ENCODE measurements at places on chromosomes 12 and 14. TPM values are rescaled to one million over a fixed set of nuclear protein-coding genes. Genes with fewer than 3 reads are reported as not detected.

MYBPC1 gene
- 0.54 TPM for total RNA-seq

MAP3K9 gene
- 0.36 TPM for total RNA-seq

PSMC1 gene
- total RNA-seq = 67.3 TPM

PTPRB gene
- total RNA-seq = 16.3 TPM

POU6F1 gene
- total RNA-seq = 5.8 TPM

ERH gene
- total RNA-seq = 65.6 TPM

PIWIL1 gene
- total RNA-seq = not detected

DNA sequence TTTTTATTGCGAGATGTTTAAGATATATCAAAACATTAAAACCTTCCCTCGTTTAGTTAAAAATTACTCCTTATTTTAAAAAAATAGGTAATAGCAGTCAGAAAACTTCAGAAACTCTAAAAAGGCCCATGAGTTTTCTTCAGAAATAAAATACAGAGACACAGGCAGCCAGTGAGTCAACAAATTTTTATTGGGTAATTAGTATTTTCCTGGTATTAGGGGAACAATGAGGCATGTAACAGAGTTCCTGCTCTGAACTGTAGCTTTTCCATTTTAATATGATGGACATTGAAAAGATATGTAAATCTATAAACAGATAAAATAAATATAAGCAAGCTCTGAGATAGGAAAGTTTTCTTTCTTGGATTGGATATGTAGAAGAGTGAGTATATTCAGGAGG is 399 bp upstream of the ZNF705A start:
- no peaks in the 10 kb centered on the region for H3K4me1 ChIP-seq
- H3K4me3 ChIP-seq = no peak overlapping the region
- H3K27me3 ChIP-seq = no peaks in the 10 kb centered on the region
- H3K36me3 ChIP-seq = no peaks in the 10 kb centered on the region

- H3K36me3 ChIP-seq = no peaks in the 10 kb centered on the region
- H3K4me3 ChIP-seq = no peak overlapping the region
- no peak overlapping the region for H3K27ac ChIP-seq
- no peak for DNase-seq
- no peaks in the 10 kb centered on the region for H3K27me3 ChIP-seq
Measured at GRCh38 chr12:51683763-51684357, 92.8 kb downstream of the SCN8A start.

DNA sequence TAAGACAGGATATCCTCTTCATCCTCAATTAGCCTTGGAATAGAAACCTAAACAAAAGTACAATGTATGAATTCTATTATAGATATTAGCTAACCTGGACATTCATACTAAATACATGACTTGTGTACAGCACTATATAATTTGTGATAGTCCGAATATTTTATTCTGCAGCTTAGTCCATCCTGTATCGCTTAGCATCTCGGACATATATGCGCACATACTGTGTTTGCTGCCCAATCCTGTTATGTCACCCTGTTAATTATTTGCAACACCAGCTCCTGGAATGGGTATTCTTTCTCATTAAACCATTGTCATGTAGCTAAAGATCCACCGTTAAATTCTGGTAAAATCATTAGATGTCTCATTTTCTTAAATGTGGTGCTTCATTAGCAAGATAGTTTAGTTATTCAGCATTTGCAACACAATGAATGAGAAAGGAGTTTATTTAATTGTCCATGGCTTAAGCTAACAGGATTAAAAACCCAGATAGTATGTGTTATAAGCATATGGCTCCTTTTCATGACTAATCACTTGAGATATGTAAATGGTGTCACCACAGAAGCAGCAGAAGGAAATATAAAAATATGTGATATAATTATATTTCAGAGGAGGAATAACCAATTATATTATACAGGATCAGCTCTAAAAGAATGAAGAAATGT is 156.0 kb upstream of the ARHGAP5 start:
- no peaks in the 10 kb centered on the region for H3K27me3 ChIP-seq
- H3K4me1 ChIP-seq = no peaks in the 10 kb centered on the region
- no peak overlapping the region for H3K27ac ChIP-seq

- no peaks in the 10 kb centered on the region for H3K27me3 ChIP-seq
- no peaks in the 10 kb centered on the region for H3K36me3 ChIP-seq
- no peak for DNase-seq
- H3K4me3 ChIP-seq = no peak overlapping the region
- H3K27ac ChIP-seq = no peak overlapping the region
Measured at GRCh38 chr14:63881926-63882325, 29.1 kb downstream of the SYNE2 start.

GRCh38 chr14:52395728-52396127 is 81.6 kb downstream of the PTGER2 start:
- H3K4me1 ChIP-seq = peaks cover 12% of the 10 kb centered on the region
- H3K27ac ChIP-seq = no peak overlapping the region
- H3K4me3 ChIP-seq = no peak overlapping the region
- no peaks in the 10 kb centered on the region for H3K36me3 ChIP-seq

GRCh38 chr12:11689591-11690186 is 40.2 kb downstream of the ETV6 start:
- H3K27me3 ChIP-seq = no peaks in the 10 kb centered on the region
- peak overlapping the region; percentile 90 for H3K27ac ChIP-seq
- no peak for DNase-seq
- peaks cover 88% of the 10 kb centered on the region for H3K4me1 ChIP-seq
- H3K4me3 ChIP-seq = no peak overlapping the region

DNA sequence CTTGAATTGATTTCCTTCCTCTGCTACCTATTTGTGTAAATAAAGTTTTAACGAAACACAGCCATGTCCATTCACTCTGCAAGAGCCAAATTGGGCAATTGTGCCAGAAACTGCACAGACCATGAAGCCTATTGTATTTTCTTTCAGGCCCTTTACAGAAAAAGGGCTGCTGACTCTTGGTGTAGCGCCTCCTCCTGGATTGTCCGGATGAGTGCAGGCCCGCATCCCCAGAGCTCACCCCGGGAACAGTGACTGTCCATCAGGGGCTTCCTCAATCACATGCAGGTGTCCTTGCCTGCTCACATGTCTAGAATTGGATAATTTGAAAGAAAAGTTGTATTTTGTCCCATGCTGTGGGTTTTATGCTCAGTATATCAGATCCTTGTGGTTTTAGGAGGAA is 1282.2 kb downstream of the AACS start:
- H3K36me3 ChIP-seq = no peaks in the 10 kb centered on the region
- no peaks in the 10 kb centered on the region for H3K27me3 ChIP-seq
- no peak overlapping the region for H3K27ac ChIP-seq
- no peak for DNase-seq

DNA sequence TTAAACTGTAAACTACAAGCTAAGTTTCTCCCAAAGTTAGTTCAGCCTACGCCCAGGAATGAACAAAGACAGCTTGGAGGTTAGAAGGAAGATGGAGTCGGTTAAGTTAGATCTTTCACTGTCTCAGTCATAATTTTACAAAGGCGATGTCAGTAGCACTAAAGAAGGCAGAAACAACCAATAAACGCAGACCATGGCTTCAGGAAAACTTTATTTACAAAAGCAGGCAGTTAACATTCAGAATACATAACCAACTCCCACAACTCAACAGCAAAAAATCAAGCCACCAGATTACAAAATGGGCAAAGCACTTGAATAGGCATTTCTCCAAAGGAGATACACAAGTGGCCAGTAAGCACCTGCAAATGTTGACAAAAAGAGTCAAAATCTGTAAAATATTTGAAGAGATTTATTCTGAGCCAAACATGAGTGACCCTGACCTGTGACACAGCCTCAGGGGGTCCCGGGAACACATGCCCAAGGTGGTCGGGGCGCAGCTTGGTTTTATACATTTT is 8.8 kb upstream of the ULK1 start:
- no peaks in the 10 kb centered on the region for H3K27me3 ChIP-seq
- no peaks in the 10 kb centered on the region for H3K4me1 ChIP-seq
- no peak overlapping the region for H3K27ac ChIP-seq
- no peak overlapping the region for H3K4me3 ChIP-seq
- no peaks in the 10 kb centered on the region for H3K36me3 ChIP-seq

DNA sequence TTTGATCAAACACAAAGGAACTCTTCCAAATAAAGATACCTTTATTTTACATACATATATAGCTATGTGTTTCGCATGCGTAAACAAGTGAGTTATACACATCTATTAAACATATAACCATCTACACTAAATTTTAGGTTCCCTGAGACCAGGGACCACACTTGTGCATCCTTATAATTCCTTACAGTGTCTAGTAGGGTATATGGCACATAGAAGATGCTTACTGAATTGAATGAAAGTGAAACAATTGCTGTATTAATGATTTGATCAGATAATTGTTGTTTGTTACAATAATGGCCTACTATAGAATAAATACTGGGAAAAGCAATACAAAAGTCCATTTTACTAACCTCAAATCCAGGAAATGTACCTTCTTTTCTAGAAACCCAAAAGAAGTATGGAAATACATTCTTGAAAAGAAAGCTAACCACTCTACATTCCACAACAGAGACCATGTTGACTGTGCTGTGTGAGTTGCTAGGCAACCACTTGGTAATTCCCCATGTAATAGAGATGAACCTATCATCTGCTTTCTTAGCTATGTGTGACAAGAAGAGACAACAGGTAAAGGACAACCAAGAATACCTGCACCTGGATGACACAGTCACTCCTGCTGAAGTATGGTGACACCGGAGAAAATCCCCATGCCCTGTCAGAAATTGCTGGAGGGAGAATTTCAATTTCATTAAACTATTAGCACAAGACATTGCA is 11.9 kb upstream of the CIPC start:
- no peaks in the 10 kb centered on the region for H3K4me1 ChIP-seq
- H3K27ac ChIP-seq = no peak overlapping the region
- H3K27me3 ChIP-seq = no peaks in the 10 kb centered on the region
- no peaks in the 10 kb centered on the region for H3K36me3 ChIP-seq

DNA sequence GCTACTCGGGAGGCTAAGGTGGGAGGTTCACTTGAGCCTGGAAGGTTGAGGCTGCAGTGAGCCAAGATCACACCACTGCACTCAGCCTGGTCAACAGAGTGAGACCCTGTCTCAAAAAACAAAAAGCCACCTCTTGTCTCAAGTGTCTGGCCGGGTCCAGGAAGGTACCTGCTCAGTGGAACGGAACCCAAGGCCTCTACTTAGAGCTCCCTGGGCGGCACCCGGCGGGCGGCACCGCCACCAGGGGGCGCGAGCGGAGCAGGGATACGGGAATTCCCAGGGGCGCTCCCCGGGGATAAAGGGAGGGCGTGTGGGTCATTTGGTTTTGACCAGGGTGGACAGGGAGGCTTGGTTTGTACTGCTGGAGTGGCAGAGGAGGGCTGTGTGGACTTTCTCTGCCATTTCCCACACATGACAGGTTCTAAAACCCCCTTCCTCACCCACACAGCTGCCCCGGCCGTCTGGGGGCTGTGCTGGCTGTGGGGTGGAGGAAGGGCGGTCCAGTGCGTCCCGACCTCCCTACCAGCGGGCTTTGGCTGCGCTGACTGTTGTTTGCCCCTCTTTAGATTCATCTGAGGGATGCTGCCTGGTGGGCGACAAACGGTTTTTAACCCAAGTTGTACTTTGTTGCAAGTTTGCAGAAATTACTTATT is 91.4 kb downstream of the SETD3 start:
- H3K36me3 ChIP-seq = no peaks in the 10 kb centered on the region
- H3K4me1 ChIP-seq = no peaks in the 10 kb centered on the region
- no peak for DNase-seq
- H3K27me3 ChIP-seq = no peaks in the 10 kb centered on the region
- no peak overlapping the region for H3K4me3 ChIP-seq

- H3K27ac ChIP-seq = no peak overlapping the region
- H3K27me3 ChIP-seq = no peaks in the 10 kb centered on the region
- H3K36me3 ChIP-seq = no peaks in the 10 kb centered on the region
- no peak overlapping the region for H3K4me3 ChIP-seq
- DNase-seq = no peak
Measured at GRCh38 chr12:69685810-69686209, 13.3 kb downstream of the BEST3 start.

GRCh38 chr12:26389343-26389742 is 194.0 kb downstream of the SSPN start:
- no peak for DNase-seq
- H3K4me3 ChIP-seq = no peak overlapping the region
- no peaks in the 10 kb centered on the region for H3K27me3 ChIP-seq
- no peaks in the 10 kb centered on the region for H3K4me1 ChIP-seq
- H3K36me3 ChIP-seq = no peaks in the 10 kb centered on the region
- no peak overlapping the region for H3K27ac ChIP-seq

GRCh38 chr14:103187911-103188310 is 64.7 kb downstream of the TNFAIP2 start:
- H3K27me3 ChIP-seq = peaks cover 7% of the 10 kb centered on the region
- no peaks in the 10 kb centered on the region for H3K36me3 ChIP-seq
- H3K27ac ChIP-seq = no peak overlapping the region
- no peak for DNase-seq
- no peak overlapping the region for H3K4me3 ChIP-seq

DNA sequence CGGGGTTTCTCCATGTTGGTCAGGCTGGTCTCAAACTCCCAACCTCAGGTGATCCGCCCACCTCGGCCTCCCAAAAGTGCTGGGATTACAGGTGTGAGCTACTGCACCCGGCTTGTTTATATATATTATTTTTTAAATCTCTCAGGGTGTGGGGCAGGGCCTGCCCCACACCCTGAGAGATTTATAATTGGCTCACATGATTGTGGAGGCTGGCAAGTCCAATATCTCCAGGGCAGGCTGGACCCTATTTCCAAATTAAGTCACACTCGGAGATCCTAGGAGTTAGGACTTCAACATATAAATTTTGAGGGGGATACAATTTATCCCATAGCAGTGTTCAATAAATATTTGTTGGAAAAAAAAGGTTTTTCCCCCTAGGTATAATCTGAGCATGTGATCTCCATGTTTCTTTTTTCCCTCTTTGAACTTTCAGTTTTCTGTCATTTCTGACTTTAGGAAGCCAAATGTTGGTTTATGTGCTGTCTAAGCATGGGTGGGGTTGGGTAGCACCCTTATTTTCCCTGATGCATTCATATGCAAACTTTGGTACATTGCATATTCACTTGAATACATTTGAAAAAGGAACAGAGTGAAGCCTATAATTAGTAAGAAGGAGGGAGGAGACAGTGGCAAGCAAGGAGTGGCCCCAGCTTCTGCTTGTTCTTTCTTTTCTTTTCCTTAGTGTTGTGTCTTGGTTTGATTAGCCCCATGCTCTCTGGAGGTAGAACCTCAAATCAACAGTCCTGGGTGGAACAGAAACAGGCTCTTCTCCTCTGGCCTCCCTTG is 8.7 kb upstream of the A2ML1 start:
- H3K4me3 ChIP-seq = no peak overlapping the region
- H3K27ac ChIP-seq = no peak overlapping the region
- H3K36me3 ChIP-seq = no peaks in the 10 kb centered on the region
- no peaks in the 10 kb centered on the region for H3K4me1 ChIP-seq

DNA sequence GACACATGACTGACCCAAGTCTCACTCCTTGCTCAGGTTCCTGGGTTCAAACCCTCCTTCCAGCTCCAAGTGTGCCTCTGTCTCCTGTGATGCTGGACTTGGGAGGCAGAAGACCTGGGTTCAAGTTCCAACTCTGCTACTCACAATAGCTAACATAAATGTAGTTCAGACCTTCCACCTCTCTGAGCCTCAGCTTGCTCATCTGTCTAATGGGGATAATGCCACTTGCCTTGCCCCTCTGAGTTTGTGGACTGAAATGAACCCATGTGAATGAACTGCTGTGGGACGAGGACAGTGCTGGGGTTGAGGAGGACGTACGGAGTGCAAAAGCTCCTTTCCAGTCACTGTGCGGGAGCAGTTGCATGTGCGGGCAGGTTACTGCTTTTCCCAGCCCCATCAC is 40.9 kb downstream of the ACADS start:
- H3K27me3 ChIP-seq = no peaks in the 10 kb centered on the region
- H3K4me3 ChIP-seq = no peak overlapping the region
- H3K4me1 ChIP-seq = peaks cover 8% of the 10 kb centered on the region
- H3K27ac ChIP-seq = no peak overlapping the region

Data from sigmoid colon (tissue), 7 donors.